ENCODE measurements at places on chromosomes 7 and 10.

GRCh38 chr7:15862016-15862780, 175.7 kb upstream of the MEOX2 start:
- DNase-seq = no peak

DNA sequence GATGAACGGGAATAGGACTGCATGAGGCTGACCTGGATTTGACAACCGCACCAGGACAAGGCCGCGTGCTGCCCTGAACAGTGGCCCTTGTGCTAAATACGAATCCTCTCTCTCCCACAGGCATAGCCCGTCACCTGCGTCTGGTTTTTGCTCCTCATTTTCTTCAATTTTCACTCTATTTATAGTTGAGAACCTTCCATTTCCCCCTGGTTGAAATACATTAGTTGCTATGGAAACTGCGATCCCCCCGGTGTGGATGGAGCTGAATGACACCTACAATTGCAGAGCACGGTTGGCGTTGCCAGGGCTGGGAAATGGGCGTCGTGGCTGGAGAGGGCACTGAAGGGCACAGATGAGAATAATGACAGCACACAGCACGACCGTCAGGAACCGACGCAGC, 158.6 kb upstream of the PITRM1 start:
- no peak for DNase-seq

DNA sequence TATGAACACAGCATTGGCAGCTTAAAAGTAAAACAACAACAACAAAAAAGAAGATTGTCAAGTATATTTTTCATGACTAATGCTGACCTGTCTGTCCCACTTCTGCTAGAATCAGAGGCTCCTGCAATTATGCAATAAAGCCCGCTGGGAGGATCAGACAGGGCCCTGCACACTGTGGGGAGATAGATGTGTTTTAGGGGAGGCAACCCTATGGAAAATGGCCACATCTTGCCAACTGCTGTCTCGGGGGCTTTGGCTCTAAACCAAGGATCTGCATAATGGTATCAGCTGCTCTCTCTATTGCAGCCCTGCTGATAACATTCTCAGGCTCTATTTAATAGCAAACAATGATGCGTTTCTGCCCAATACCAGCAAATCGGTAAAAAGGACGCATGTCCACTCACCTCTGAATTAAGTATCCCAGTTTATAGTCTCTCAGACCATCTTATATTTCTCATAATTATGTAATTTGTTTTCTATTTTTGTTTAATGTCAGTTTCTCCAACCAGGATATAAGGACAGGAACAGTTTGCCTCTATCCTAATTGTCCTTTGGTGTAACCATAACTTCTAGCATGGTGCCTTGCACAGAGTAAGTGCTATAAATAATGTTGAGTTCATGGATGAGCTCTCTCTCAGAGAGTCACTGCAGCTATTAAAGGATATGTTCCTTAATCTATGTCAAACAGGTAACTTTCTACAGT, 15.3 kb upstream of the PRKAR2B start:
- DNase-seq = no peak

- DNase-seq = no peak
Measured at GRCh38 chr10:44761076-44761475, 150.1 kb upstream of the TMEM72 start.

DNA sequence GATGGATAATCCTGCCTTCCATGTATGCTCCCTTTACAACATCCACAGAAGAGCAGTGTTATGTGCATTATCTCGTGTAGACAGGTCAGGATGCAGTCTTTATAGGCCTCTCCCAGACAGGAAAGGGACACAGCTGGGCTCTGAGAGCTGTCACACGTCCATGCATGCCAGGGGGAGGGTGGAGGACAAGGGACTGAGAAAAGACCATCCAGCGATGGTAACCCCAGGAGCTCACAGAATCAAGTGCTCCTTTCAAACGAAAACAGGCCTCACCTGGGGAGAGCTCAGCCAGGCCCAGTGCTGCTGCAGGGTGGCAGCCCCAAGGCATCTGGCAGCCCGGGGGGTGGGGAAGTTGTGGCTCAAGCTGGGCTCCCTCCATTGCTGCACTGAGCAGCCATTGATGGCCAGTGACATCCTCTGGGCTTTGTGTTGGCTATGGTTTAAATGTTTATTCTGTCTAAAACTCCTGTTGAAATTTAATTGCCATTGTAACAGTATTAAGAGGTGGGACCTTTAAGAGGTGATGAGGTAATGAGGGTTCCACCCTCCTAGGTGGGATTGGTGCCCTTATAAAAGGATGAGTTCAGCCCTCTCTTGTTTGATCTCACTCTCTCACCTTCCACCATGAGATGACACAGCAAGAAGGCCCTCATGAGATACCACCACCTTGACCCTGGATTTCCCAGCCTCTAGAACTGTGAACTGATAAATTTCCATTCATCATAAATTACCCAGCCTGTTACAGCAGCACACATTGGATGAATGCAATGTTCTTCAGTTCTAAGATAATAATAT, 15.7 kb downstream of the JCAD start:
- DNase-seq = no peak

DNA sequence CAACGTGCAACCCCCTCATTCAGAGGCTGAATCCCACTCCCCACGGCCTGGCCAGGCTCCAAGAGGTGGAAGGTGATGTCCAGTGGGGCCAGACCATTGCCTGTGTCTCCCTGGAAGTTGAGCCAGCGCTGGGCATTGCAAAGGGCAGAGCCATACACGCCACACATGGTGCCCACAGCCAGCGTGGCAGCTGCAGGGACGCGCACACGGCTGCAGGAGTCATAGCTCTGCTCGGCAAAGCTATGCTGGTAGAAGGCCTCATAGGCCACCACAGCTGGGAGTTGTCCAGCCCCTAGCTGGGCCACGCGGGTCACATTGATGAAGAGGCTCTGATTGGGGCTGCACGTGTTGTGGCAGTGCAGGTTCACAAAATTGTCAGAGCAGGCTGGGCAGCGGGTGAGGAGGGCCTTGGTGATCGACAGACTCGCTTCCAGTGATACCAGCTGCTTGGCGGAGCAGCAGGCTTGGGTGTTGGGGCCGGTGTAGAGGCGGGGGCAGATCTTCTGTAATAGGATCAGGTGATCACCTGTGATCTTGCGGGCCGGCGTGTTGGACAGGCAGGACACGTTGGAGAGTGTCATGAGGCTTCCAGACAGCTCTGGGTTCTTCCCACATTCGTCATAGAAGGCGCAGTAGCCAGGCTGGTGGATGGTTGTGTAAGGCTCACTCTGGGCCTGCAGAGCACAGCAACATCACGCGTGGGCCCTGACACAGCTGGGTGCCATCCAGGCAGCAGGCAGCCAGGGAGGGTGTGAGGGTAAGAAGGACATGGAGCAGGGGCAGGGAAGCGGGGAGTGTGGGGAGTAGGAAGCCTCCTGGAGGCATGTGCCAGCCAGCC, 1.2 kb downstream of the NPC1L1 start:
- DNase-seq = no peak

GRCh38 chr7:152335900-152336571, 99.8 kb downstream of the KMT2C start:
- no peak for DNase-seq

DNA sequence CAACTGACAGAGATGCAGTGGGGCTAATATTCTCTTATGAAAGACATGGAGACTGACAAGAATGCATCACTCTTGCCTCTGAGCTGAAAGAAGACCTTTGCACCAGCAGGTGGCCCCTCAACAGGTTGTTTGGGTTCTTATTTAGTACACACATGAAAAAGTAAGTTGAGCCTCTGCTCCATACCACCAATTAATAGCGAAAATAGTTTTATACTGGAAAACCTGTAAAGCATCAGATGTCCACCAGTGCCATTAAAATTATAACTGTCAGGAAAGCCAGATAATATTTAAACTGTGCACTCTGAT, 26.3 kb upstream of the FAM13C start:
- DNase-seq = no peak

DNA sequence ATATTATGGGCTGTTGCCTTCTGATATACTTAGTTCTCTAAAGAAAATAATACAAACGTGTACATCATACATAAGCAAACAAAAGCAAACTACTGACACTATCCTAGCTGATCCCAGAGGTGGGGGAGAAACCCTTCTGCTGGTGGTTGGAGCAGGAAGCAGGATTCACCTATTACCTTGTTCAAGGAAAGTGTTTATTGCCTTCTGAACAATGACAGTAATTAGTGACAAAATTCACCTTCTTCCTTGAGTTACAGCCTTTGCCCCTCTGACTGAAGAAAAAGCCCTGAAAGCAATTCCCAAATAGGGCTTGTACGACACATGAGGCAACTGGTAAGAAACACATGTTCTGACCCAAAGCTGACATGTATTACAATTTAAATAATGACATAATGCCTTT, 118.8 kb upstream of the AKR1E2 start:
- DNase-seq = no peak

- DNase-seq = no peak
Measured at GRCh38 chr10:53724581-53724980, 952.0 kb upstream of the MBL2 start.

DNA sequence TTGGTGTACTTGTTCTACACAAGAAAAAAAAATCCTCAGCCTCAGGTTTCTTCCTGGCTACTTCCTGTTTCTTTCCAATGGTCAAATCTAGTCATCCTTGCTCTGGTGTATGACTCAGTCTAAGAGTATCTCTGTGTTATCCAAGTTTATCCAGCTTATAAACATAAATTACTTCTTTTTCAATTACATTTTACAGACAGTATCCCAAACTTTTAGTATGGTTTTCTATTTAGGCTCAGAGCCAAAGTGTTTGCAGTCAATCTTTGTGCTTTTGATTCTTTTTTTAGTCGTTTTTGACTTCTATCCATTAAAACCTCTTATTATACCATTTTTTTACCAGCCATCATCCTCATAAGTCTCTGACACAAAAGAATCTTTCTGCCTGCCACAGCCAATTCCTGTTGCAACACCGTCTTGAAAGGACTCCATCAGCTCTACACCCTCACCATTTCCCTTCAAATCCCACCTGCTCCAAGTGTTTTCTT, 294.6 kb downstream of the PTEN start:
- DNase-seq = peak; percentile 53

DNA sequence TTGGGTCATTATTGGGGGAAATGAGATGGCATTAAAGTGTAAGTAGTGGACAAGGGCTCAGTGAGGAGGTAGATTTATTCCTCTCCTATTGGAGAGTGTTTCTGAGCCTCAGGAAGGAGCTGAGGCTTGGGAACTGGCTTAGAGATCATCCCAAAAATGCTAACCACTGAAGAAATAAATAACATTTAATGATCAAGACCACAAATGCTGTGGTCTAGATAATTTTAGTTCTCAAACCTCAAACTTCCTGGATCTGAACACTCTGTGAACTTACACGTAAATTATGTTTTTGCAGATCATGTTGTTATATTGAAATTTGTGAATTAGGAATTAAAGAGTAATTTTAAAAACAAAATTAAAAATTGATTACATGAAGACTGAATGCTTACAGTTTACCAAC, 27.3 kb downstream of the MDFIC start:
- no peak for DNase-seq

GRCh38 chr10:131676800-131677421, 223.9 kb upstream of the PPP2R2D start:
- no peak for DNase-seq

GRCh38 chr10:130960531-130960930, 351.0 kb downstream of the TCERG1L start:
- DNase-seq = no peak

GRCh38 chr7:5278766-5279165, 4.0 kb upstream of the SLC29A4 start:
- no peak for DNase-seq

GRCh38 chr10:89202033-89202425, 5.1 kb downstream of the CH25H start:
- no peak for DNase-seq

GRCh38 chr7:111083413-111083812, 7.5 kb upstream of the LRRN3 start:
- no peak for DNase-seq

DNA sequence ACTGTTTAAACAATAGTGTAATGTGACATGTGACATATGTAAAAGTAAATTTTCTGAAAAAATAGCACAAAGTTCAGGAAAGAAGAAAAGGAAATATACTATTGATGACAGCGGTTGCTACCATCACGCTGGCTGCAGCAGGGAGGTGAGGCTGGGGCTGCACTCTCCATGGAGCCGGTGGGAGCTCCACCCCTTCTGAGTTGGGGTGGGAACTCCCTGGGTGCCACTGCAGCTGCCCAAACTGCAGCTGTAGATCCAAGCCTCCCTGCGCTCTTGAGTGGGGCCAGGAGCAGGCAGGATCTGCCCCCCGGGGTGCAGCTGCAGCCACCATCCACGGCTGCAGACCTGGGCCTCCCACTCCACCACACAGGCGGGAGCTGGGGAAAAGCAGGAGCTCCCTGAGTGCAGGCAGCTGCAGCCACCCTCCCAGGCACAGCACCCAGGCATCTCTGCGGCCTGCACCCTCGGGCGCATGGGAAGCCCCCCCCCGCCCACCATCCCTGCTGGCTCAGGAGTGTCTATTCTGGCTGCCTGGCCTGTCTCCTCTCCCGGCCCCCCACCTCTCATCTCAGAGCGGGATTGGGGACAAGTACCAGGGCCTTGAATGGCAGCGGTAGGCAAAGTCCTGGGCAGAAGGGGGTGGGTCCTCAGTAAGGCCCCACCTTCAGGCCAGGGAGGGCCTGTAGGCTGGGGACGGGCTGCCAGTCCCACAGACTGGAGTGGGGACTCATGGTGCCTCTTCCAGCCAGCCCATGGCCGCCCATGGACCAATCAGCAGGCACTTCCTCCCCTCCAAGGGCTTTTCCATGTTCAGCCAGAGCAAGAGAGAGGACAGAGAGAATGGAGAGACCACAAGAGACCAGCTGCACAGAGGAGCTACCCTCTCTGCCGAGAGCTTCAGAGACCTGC, 50.1 kb downstream of the TNS3 start:
- no peak for DNase-seq

- no peak for DNase-seq
Measured at GRCh38 chr7:27148031-27148755, 619 bp upstream of the HOXA6 start.

GRCh38 chr10:15469111-15469510, 98.0 kb upstream of the FAM171A1 start:
- DNase-seq = no peak

GRCh38 chr7:24709051-24709450, 48.2 kb downstream of the GSDME start:
- DNase-seq = no peak

DNA sequence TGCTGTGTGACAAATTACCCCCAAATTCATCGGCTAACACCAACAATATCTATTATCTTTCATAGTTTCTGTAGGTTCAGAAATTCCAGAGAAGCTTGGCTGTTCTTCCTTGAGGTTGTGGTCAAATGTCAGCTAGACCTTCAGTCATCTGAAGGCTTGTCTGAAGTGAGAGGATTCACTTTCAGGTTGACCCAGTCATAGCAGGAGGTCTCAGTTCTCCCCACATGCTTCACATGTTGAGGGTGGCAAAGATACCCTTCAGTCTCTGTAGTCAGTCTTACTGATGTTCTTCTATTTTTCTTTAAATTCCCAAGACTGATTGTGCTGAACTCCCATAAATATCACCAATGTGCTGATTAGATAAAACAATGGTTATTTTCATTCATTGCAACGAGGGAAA, 1692.0 kb downstream of the REEP3 start:
- DNase-seq = no peak

DNA sequence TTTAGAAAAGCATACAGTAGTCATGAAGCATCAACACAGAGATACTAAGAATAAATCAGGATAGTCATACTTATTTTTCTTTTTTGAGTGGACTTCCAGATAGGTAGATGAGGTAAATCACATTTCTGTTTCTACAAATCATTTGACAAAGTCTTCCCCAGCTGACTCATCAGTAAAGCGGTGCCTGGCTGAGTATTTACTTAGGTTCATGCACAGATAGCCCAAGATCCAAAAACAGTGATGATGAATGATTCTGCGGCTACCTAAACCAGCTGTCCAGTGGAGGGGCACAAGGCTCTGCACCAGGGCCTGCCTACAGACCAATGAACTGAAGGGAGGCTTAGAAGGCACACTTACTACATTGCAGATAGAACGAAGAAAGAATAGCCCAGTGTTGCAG, 113.1 kb downstream of the PARP12 start:
- no peak for DNase-seq

Data from H54 (cell line).